ENCODE measurements at places on chromosomes 4 and X.

DNA sequence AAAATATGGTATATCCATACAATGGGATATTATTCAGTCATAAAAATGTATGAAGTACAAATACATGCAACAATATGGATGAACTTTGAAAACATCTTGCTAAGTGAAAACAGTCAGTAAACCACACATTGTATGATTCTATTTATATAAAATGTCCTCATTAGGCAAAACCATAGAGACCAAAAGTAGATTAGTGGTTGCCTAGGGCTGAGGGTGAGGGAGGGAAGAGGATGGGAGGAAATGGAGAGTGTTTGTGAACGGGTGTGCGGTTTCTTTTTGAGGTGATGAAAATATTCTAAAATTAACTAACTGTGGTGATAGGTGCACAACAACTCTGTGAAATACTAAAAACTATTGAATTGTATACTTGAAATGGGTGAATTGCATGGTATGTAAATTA, 29.6 kb downstream of the TEX11 start:
- no peak for DNase-seq

DNA sequence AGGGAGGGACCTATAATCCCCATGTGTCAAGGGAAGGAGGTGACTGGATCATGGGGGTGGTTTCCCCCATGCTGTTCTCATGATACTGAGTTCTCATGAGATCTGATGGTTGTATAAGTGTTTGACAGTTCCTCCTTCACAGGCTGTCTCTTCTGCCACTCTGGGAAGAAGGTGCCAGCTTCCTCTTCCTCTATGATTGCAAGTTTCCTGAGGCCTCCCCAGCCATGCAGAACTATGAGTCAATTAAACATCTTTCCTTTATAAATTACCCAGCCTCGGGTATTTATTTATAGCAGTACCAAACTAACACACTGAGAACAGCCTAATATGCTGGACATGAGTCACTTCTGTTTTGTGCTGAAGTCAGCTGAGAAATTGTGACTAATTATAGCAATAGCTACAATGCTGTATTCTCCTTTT, 656.9 kb upstream of the CPEB2 start:
- no peak for DNase-seq

GRCh38 chr4:76765473-76766183, 132.3 kb downstream of the SOWAHB start:
- no peak for DNase-seq

- DNase-seq = no peak
These were observed 58.0 kb upstream of the CCSER1 start for GRCh38 chr4:90069151-90069550.

DNA sequence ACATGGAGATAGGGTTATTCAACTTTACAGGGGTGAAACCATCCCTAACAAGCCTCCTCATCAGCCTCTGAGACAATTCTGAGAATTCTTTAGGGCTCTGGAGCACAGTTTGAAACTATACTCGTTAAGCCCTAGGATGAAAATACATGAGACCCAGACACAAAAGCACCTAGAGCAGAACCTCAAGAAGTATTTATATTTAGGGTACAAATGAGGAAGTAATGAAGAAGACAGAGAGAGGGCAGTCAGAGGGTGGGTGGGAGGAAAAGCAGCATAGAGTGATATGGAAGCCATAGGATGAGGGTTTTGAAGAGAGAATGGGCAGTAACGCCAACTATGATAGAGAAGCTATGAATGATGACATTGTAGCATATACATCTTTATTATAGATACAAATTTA, 250.3 kb downstream of the DCLK2 start:
- no peak for DNase-seq

- no peak for DNase-seq
These were observed 2.5 kb downstream of the PGRMC1 start for GRCh38 chrX:119238557-119238956.

DNA sequence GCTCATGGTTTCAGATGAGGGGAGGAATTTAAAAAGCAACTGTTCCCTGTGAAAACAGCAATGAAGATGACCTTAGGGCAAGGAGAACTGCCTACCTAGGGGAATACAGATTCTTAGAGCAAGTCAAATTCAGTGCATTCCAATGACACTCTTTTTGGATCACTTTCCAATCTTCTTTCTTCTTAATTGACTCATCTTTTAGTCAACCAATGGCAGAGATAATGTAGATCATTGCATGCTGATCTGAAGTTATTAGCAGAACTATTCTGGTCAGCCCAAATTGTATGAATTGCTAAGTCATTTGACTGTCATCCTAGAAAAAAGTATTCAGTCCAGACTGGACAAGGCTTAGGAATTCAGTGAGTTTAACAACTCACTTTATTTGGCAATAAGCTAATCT, 12.6 kb upstream of the NR3C2 start:
- DNase-seq = no peak

DNA sequence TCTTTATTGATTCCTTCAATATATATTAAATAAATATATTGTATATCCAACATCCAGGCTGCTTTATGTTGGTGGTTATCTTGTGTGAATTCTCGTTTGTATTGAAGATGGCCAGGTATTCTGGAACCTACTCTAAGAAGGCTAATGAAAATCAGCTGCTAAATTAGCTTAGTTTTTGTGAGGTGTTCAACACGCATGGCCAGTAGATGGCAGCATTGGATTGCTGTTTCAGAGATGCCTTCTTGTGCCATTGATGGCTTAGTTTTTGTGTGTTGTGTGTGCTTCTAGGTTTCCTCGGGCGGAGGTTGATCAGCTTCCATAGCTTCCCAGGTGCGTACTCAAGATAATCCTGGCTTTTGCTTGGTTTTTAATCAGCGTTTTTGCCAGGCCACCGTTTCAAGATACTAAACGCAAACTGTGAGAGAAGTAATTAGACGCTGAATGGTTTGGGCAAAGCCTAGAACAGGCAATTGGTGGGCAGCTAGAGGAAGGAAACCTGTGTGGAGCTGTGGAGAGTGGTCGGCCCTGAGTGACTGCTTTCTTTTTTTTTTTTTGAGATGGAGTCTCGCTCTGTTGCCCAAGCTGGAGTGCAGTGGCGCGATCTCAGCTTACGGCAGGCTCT, 15.1 kb downstream of the NOCT start:
- peak; percentile 30 for DNase-seq

Data from NCI-H2171 (cell line).